ENCODE measurements at places on chromosomes 13 and 19.

GRCh38 chr13:35744566-35745178 is 268.2 kb upstream of the MAB21L1 start:
- DNase-seq = peak; percentile 61

- DNase-seq = no peak
These were observed 4.6 kb upstream of the KBTBD6 start for GRCh38 chr13:41137241-41137640.

DNA sequence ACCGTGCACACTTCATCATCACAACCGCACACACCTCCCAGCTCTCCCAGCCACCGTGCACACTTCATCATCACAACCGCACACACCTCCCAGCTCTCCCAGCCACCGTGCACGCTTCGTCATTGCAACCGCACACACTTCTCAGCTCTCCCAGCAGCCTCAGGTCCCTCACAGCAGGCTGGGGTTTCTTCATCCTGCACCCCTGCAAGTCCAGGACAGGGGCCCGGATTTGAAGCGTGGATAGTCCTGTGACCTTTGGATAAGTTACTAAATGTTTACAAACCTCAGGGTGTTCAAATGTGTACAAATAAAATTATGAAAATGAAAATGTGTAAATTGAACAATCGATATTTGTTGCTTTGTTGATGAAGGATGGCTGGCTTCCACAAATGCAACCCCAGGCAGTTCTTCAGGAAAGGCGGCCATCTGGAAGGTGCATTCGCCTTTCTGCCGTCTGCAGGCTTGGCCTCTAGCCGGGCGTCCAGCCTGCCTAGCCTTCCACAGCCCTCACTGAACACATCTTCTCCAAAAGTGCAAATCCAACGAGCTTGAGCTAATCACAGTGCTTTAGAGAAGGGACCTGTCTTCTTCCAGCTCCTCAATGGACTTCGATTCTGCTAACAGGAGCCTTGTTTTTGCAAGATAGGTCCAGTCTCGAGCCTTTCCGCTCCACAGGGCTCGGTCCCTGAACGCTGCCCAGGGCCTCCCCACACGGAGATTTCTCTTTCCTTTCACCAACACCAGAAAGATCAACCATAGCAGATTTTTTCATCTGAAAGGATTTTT is 74.2 kb downstream of the SPACA7 start:
- no peak for DNase-seq

DNA sequence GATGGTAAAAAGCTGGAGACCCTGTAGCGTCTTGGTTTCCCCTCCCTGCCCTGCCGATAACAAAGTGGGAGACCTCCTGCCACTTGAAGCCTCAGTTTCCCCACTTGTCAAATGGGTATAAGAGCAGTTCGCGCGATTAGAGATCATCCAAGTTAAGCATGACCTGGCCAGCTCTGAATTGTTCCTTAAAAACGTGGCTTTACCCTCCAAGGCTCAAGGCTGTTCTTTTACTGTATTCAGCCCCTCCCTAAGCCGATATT is 421 bp downstream of the TNPO2 start:
- peak; percentile 19 for DNase-seq

GRCh38 chr19:15126131-15126910 is 19.1 kb downstream of the SYDE1 start:
- DNase-seq = no peak

GRCh38 chr13:41222259-41222852 is 28.0 kb upstream of the KBTBD7 start:
- peak; percentile 76 for DNase-seq

- no peak for DNase-seq
These were observed 22.1 kb upstream of the GGACT start for GRCh38 chr13:100610391-100611347.

GRCh38 chr13:110563463-110563774 is 1.9 kb upstream of the RAB20 start:
- DNase-seq = no peak

DNA sequence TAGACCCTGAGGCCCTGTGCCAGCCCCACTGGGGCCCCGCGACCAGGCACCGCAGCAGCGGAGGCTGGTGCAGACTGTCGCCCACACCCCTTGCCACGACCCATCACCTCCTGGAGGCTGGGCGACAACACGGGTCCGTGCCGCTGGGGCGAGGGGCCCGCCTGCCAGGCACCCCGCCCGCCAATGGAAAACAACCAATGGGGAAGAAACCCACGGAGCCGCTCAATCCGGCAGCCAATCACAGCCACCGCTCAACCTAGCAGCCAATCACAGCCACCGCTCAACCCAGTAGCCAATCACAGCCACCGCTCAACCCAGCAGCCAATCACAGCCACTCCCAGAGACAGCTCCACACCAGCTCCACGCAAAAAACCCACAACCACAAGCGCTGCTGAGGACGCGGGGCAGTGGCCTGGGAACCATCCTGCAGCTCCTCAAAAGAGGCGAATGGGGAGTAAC is 29.7 kb downstream of the GPX4 start:
- DNase-seq = no peak

DNA sequence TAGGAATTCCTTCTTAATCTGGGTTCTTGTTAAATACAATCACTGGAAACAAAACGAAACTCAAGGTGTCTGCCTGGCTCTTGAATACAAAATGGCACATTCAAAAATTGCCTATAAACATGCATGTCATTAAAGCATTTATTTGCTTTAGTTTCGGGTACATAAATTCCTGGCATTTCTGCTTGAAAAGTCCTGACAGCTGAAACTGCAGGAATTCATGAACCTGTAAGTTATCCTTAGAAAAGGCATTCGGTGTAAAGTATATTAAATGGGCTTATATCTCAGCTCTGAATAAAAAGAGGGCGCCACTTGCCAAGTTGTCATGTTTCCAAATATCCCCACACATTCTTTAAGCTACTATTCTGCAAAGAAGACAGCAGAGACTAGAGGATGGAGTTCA is 32.9 kb downstream of the RXFP2 start:
- no peak for DNase-seq

GRCh38 chr13:35600137-35600536 is 123.6 kb upstream of the MAB21L1 start:
- peak; percentile 37 for DNase-seq
